ENCODE measurements at places on chromosomes 5 and 9. TPM values are rescaled to one million over a fixed set of nuclear protein-coding genes. Genes with fewer than 3 reads are reported as not detected.

PHYHD1 gene
- 11.0 TPM for total RNA-seq

CBY3 gene
- not detected for total RNA-seq

FABP6 gene
- total RNA-seq: not detected

PCA3 gene
- total RNA-seq: not detected

GOLM1 gene
- 3.0 TPM for total RNA-seq

AGXT2 gene
- total RNA-seq: not detected

GABRP gene
- total RNA-seq: not detected

IL4 gene
- total RNA-seq: not detected

SYK gene
- 1.4 TPM for total RNA-seq

OBP2B gene
- total RNA-seq: not detected

JADE2 gene
- total RNA-seq: 10.0 TPM

WDR38 gene
- not detected for total RNA-seq

TRIM36 gene
- total RNA-seq: 0.49 TPM

PCDHAC2 gene
- total RNA-seq: 0.14 TPM

All from psoas muscle (tissue), 8 donors.